ENCODE measurements at places on chromosomes 11 and 22. TPM values are rescaled to one million over a fixed set of nuclear protein-coding genes. Genes with fewer than 3 reads are reported as not detected.

The GVQW3 gene
- 0.54 TPM for total RNA-seq

The PDGFB gene
- total RNA-seq: 33.0 TPM

The OR10A3 gene
- not detected for total RNA-seq

The KRTAP5-1 gene
- not detected for total RNA-seq

The SLC17A6 gene
- total RNA-seq: not detected

The NTM gene
- 45.8 TPM for total RNA-seq

All from placental epithelial cell (primary cell).